ENCODE measurements at places on chromosomes 2 and 18. TPM values are rescaled to one million over a fixed set of nuclear protein-coding genes. Genes with fewer than 3 reads are reported as not detected.
A peak's percentile ranks its signal among the peaks of the same experiment; 100 is the strongest.

MEP1B gene
- total RNA-seq = not detected

MROH2A gene
- 2.9 TPM for total RNA-seq

PAX8 gene
- total RNA-seq = 6.4 TPM

DLGAP1 gene
- total RNA-seq = not detected

MRO gene
- not detected for total RNA-seq

- no peak overlapping the region for H3K4me3 ChIP-seq
- no peak overlapping the region for H3K27ac ChIP-seq
- no peaks in the 10 kb centered on the region for H3K36me3 ChIP-seq
Observed at GRCh38 chr2:65980531-65980930, 454.4 kb upstream of the MEIS1 start.

GRCh38 chr2:208148803-208149202 is 2.8 kb upstream of the CRYGB start:
- no peaks in the 10 kb centered on the region for H3K36me3 ChIP-seq
- H3K27me3 ChIP-seq = no peaks in the 10 kb centered on the region
- no peak for DNase-seq
- no peaks in the 10 kb centered on the region for H3K4me1 ChIP-seq
- H3K4me3 ChIP-seq = no peak overlapping the region
- no peak overlapping the region for H3K27ac ChIP-seq

DNA sequence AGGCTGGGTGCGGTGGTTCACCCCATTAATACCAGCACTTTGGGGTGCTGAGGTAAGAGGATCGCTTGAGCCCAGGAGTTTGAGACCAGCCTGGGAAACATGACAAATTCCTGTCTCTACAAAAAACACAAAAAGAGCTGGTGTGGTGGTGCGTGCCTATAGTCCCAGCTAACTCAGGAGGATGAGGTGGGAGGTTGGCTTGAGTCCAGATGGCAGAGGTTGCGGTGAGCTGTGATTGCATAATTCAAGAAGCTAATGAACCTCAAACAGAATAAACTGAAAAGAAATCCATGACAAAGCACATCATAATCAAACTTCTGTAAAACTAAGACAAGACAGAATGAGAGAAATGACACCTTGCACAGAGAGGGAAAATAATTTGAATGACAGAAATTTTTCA is 54.8 kb downstream of the SEMA4F start:
- no peak overlapping the region for H3K27ac ChIP-seq
- H3K4me3 ChIP-seq = no peak overlapping the region
- H3K4me1 ChIP-seq = peaks cover 21% of the 10 kb centered on the region
- no peaks in the 10 kb centered on the region for H3K36me3 ChIP-seq

- no peaks in the 10 kb centered on the region for H3K27me3 ChIP-seq
- H3K36me3 ChIP-seq = no peaks in the 10 kb centered on the region
- no peak overlapping the region for H3K4me3 ChIP-seq
- H3K27ac ChIP-seq = no peak overlapping the region
Observed at GRCh38 chr2:195543902-195544894, 112.8 kb upstream of the SLC39A10 start.

DNA sequence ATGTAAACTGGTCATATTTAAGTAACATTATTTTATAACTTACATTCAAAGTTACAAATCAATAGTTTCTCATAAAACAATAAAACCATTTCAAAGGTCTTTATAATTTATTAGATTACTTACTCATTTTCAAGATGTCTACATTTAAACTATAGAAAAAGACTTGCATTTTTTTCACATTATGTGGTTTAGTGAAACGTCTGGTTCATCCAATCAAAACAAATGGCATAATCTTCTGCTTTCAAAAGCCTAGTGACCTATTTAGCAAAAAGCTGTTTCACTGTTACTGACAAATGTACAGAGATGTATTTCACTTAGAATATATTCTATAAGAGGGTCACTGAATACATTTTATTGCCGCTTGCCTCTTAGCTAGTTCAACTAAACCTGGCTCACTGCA is 49.3 kb upstream of the MCM6 start:
- peaks cover 2% of the 10 kb centered on the region for H3K36me3 ChIP-seq
- DNase-seq = no peak
- no peaks in the 10 kb centered on the region for H3K27me3 ChIP-seq
- H3K4me1 ChIP-seq = no peaks in the 10 kb centered on the region
- H3K4me3 ChIP-seq = no peak overlapping the region

- no peaks in the 10 kb centered on the region for H3K36me3 ChIP-seq
- H3K4me1 ChIP-seq = peaks cover 44% of the 10 kb centered on the region
- peak; percentile 62 for DNase-seq
- H3K27me3 ChIP-seq = no peaks in the 10 kb centered on the region
Observed at GRCh38 chr2:215619989-215620388, 184.1 kb upstream of the FN1 start.

GRCh38 chr2:134583462-134583861 is 135.3 kb downstream of the TMEM163 start:
- H3K27me3 ChIP-seq = no peaks in the 10 kb centered on the region
- no peak overlapping the region for H3K4me3 ChIP-seq
- H3K27ac ChIP-seq = no peak overlapping the region
- H3K4me1 ChIP-seq = no peaks in the 10 kb centered on the region
- H3K36me3 ChIP-seq = no peaks in the 10 kb centered on the region
- no peak for DNase-seq

- H3K27me3 ChIP-seq = no peaks in the 10 kb centered on the region
- H3K36me3 ChIP-seq = no peaks in the 10 kb centered on the region
- DNase-seq = no peak
- H3K4me1 ChIP-seq = no peaks in the 10 kb centered on the region
Observed at GRCh38 chr2:126600742-126601141, 55.2 kb upstream of the GYPC start.

DNA sequence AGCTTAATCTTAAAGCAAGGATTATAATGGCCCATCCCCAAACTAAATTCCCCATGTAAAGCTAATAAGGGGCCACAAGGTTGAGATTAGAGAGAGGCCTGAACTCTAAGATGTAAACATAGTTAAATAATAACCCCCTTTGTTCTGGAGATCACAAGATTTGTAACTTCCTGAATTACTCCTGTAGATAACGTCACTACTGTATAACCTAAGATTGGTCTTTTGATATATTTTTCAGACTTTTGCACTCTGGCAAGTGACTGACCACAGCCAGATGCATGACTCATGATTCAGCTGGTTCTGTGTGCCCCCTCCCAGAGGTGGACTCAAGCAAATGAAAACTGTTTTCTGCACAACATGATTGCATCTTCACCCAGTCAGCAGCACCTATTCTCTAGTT is 686.0 kb upstream of the DDX18 start:
- no peak for DNase-seq
- no peak overlapping the region for H3K4me3 ChIP-seq
- no peak overlapping the region for H3K27ac ChIP-seq
- no peaks in the 10 kb centered on the region for H3K27me3 ChIP-seq
